ENCODE measurements at places on chromosomes 12 and 14. TPM values are rescaled to one million over a fixed set of nuclear protein-coding genes. Genes with fewer than 3 reads are reported as not detected.

GRCh38 chr14:99349721-99350495 lies 77.9 kb upstream of the BCL11B start:
- DNase-seq: no peak

The GPR84 gene
- 0.53 TPM for total RNA-seq

The DPPA3 gene
- total RNA-seq: not detected

The KRT3 gene
- not detected for total RNA-seq

- no peak for DNase-seq
These were observed 268.9 kb downstream of the SUDS3 start for GRCh38 chr12:118645219-118645618.

- no peak for DNase-seq
These were observed 509.5 kb downstream of the TMEM132D start for GRCh38 chr12:129394177-129394825.

DNA sequence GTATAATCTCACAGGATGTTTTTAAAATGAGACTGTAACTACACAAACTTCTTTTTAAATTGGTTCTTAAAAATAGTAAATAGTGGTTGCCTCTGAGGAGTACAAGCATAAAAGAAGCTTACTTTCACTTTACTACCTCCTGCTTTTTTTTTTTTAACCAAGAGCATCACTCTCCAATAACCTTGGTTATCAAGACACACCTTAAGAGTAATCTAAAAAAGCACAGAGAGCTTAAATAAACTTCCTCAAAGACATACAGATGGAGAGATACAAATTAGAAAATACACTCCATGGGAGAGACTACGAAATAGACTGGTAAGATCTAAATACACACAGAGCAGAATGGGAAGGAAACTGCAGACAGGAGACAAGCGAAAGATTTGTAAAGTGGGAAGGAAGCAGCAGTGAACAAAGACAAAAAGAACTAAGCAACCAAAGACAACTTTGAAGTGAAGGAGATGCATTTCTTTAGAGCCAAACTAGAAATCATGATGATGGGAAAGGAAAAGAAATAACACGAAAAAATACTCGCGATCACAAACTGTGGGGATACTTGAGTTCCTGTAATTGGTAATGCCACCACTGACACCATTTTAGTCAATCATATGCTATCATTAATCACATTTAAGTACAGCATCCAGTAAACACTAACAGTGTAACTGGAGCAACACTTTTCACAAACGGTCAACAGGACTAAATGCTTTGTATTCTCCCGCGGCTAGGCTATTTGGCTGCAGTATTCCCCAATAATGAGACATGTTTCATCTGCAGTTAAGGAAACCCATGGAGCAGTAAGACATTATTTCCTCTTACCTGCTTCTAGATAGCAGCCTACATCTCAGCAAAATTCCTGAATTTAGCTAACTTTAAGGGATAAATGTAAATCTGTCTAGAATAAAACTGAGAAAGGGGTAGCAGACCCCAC lies 8.2 kb downstream of the SINHCAF start:
- DNase-seq: no peak

GRCh38 chr12:119176267-119177055 lies 2.3 kb upstream of the HSPB8 start:
- DNase-seq: peak; percentile 88

DNA sequence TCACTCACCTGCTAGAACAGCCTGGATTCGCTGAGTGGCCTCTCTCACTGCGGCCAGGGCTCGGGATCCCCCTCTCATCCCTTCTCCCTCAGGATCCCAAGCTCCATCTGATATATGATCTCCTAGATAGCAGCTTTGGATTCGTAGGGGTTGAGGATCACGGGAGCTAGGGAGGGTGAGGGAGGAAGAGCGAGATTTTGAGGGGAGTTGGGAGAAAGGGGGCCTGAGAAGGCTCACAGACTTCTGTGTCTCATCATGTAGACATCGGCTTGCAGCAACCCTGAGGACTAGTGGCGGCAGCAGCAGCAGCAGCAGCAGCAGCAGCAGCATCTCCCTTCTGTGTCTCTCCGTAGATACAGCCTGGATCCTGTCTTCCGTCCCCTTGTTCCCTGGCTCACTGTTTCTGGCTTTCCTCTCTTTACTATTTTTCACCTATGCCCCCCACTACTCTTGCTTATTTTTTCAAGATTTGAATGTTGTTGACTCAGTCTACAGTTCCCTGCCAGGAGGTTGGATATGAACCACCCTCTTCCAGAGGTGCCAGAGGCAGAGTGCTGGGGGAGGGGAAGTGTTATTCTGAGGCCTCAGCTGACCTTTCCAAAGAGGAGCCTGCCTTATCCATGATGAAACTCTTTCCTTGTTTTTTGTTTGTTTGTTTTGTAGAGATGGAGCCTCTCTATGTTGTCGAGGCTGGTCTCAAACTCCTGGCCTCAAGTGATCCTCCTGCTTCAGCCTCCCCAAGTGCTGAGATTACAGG lies at the start of gene CIROP:
Gene CIROP, minus strand, starts transcription at position 399 of the 757 bp plus-strand sequence. Its CDS starts 69 bp downstream, at position 330.
- DNase-seq: no peak

DNA sequence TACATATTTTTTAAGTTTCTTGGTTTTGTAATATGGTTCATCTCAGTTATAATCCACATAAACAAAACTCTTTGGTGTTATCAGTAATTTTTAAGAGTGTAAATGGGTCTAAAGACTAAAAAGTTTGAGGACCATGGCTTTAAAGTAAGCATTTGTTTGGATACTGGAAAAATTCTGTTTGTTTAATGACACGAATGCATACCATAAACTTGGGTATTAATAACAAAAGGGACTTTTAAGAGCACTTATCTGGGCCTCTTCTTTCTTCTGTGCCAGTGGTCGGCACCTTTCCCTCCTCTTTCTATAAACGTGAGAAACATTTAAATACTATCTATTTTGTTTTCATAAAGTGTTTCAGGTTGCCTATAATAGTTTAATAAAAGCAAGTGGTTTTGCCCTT lies 47.4 kb downstream of the SAMD4A start:
- no peak for DNase-seq

- no peak for DNase-seq
These were observed 1.3 kb upstream of the GNG2 start for GRCh38 chr14:51859131-51859530.

The CAPZA3 gene
- total RNA-seq: not detected

The TSHR gene
- 3.7 TPM for total RNA-seq

The TMCC3 gene
- 24.9 TPM for total RNA-seq

DNA sequence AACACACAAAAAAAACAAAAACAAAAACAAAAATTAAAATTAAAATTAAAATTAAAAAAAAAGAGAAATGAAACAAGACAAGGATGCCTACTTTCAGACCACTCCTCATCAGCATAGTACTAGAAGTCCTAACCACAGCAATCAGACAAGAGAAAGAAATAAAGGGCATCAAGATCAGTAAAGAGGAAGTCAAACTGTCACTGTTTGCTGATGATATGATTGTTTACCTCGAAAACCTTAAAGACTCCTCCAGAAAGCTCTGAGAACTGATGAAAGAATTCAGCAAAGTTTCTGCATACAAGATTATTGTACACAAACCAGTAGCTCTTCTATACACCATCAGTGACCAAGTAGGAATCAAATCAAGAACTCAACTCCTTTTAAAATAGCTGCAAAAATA lies 29.2 kb downstream of the ALG10 start:
- DNase-seq: no peak

The LRIG3 gene
- total RNA-seq: 54.2 TPM

DNA sequence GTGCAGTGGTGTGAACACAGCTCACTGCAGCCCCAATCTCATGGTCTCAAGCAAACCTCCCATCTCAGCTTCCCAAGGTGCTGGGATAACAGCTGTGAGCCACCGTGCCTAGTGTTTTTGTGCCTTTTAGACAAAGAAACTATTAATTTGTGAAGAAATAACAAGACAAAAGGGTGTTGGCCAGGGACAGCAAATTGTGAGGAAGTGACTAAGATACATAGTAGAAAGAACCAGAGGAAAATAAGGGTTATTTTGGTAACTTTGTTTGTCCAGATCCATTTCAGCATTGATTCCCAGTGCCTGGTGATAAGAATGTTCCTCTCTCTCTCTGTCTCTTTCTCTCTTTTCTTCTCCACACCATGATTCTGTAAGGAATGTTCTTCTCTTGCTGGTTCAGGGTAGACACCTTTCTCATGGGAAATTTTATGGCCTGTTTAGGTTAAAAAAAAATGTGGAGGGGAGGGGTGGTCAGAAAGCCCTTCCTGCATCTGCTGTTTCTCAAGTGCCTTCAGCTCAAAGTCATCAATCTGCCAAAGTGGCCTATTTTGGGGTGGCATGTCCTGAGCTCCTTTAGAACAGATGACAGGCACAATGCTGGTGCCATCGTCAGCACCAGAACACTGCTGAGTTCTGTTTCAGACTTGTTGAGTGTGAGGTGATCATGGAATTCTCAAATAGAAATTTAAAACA lies 184.4 kb upstream of the EEA1 start:
- DNase-seq: no peak

- peak; percentile 48 for DNase-seq
These were observed 24.3 kb upstream of the TMEM106C start for GRCh38 chr12:47939009-47939601.

The CCDC175 gene
- not detected for total RNA-seq

The KRT74 gene
- total RNA-seq: not detected

DNA sequence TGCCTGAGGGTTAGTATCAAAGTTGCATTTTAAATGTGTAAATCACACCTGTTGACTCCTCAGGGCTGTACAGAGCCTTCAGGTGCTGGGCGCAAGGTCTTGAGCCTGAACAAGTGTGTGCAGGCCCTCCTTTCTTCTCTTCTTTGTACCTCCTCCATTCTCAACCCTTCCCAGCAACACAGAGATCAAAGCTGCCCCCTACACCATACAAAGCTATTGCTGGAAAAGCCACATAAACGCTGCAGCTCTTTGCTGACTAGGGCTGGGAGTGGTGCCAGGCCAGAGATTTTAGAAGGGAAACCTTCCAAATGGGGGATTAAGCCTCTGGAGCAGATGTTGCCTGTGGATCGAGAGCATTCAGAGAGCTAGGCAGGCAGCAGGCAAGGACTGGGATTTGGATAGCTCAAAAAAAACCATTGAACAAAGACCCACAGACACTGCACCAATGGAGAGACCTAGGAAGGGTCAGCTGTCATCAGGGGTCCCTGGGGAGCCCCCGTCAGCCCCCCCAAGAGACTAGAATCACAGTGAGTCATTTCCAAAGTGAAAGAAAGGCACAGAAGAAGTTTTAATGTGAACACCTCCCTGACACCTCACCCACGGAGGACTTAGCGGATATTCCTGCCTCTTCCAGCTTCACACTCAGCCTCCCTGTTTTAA lies 18.2 kb upstream of the SUSD6 start:
- peak; percentile 78 for DNase-seq

DNA sequence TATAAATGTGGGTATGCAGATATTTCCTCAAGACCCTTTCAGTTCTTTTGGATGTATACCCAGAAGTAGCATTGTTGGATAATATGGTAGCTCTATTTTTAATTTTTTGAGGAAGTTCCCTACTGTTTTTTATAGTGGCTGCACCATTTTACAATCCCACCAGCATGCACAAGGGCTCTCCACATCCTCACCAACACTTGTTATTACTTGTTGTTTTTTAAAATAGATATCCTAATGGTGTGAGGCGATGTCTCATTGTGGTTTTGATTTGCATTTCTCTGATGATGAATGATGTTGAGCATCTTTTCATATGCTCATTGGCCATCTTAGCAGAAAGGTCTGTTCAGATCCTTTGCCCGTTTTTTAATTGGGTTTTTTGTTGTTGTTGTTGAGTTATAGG lies 47.1 kb downstream of the DIP2B start:
- no peak for DNase-seq

The CCDC184 gene
- total RNA-seq: 6.1 TPM

GRCh38 chr14:67319142-67319541 lies 40.5 kb downstream of the ATP6V1D start:
- no peak for DNase-seq

DNA sequence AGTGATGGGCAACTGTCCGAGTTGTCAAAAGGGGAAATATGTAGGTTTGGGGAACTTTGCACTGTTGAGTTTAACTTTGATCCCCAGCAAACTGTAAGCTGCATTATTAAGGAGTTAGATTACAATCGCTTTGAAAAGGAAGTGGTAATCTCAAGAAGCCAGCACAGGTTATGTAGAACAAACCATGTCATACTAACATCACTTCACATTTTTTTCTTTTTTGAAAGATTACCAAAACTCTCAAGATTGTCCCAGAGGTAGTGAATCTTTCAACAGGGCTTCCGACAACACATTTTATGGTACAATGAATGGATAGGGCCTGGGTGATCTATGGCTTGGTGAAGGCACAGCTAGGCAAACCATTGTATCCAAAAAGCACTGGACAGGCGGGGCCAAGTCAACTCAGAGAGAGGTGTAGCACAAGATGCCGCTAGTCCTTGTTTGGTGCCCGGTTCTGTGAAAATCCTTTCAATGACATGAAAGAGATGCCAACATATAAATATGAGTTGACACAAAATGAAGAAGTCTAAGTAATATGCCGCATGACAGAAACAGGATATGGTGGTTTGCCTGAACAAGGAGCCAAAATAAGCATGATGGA lies 24.3 kb upstream of the PARP11 start:
- DNase-seq: no peak

Data from sciatic nerve (tissue), 2 donors.